ENCODE measurements at places on chromosomes 1 and 21. TPM values are rescaled to one million over a fixed set of nuclear protein-coding genes. Genes with fewer than 3 reads are reported as not detected.

POU2F1 gene
- 40.2 TPM for total RNA-seq

FCRL2 gene
- total RNA-seq: not detected

C1QTNF12 gene
- total RNA-seq: 5.6 TPM

NR0B2 gene
- total RNA-seq: not detected

FH gene
- 63.6 TPM for total RNA-seq

ZNF648 gene
- total RNA-seq: not detected

ANGPTL3 gene
- total RNA-seq: not detected

DNALI1 gene
- not detected for total RNA-seq

OVAAL gene
- total RNA-seq: not detected

CSMD2 gene
- total RNA-seq: not detected

RGS13 gene
- total RNA-seq: 1.1 TPM

CELA3B gene
- total RNA-seq: not detected

OR2T2 gene
- not detected for total RNA-seq

TMEM240 gene
- 1.6 TPM for total RNA-seq

ALX3 gene
- not detected for total RNA-seq

THEM5 gene
- total RNA-seq: not detected

ILDR2 gene
- total RNA-seq: 3.5 TPM

HS2ST1 gene
- total RNA-seq: 15.1 TPM

RHD gene
- not detected for total RNA-seq

BEND5 gene
- total RNA-seq: 0.95 TPM

LYPD8 gene
- not detected for total RNA-seq

SLC44A5 gene
- not detected for total RNA-seq

KRTAP11-1 gene
- total RNA-seq: not detected

RORC gene
- 1.3 TPM for total RNA-seq

TCHH gene
- total RNA-seq: 0.08 TPM

DMRTA2 gene
- total RNA-seq: 3.6 TPM

CRYZL1 gene
- 28.0 TPM for total RNA-seq

MYBPH gene
- total RNA-seq: not detected

LCE1F gene
- total RNA-seq: not detected

RNU1-3 gene
- 3,879 TPM for total RNA-seq

CDCA8 gene
- 29.8 TPM for total RNA-seq

EPHA8 gene
- not detected for total RNA-seq

FAM167B gene
- 0.47 TPM for total RNA-seq

LCE2C gene
- not detected for total RNA-seq

UCK2 gene
- total RNA-seq: 83.3 TPM

GPX7 gene
- 17.3 TPM for total RNA-seq

C4BPB gene
- not detected for total RNA-seq

CEP104 gene
- 59.4 TPM for total RNA-seq

ATAD3A gene
- 126 TPM for total RNA-seq

LHX8 gene
- total RNA-seq: not detected

PRELP gene
- total RNA-seq: not detected

ERRFI1 gene
- total RNA-seq: 6.3 TPM

ZMPSTE24 gene
- 38.5 TPM for total RNA-seq

PAPPA2 gene
- total RNA-seq: not detected

HIVEP3 gene
- 32.0 TPM for total RNA-seq

CITED4 gene
- 3.5 TPM for total RNA-seq

SNX7 gene
- not detected for total RNA-seq

KAZN gene
- 1.4 TPM for total RNA-seq

CRNN gene
- not detected for total RNA-seq

ITGB2 gene
- total RNA-seq: 448 TPM

REN gene
- total RNA-seq: not detected

Data from natural killer cell treated with Interleukin-12 subunit alpha and Interleukin-12 subunit beta and Interleukin-15 and Interleukin-18, amount 100 ng/mL, for 72 hours (primary cell).